Stimulated activated CD8-positive, alpha-beta memory T cell treated with anti-CD3 and anti-CD28 coated beads, Interleukin-15, amount 100 ng/mL, for 4 hours (primary cell): ENCODE measurements at places on chromosomes 4 and X.

DNA sequence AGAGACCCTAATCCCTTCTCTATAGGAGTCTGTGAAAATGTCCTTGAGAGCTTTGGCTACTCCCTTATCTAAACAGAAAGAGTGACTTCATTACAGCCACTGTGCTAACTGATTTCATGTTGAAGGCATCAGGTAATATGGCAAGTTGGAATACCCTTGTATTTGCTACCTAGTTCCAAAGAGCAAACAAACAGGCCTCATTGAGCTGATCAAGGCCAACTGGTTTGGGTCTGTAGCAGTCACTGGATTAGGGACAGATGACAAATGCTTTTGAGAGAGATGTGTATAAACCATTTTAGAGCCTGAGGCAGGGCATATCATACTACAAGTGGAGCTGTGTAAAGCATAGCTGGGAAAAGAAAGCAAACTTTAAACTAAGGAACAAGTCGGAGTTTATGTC is 22.9 kb upstream of the PDLIM5 start:
- DNase-seq = no peak

DNA sequence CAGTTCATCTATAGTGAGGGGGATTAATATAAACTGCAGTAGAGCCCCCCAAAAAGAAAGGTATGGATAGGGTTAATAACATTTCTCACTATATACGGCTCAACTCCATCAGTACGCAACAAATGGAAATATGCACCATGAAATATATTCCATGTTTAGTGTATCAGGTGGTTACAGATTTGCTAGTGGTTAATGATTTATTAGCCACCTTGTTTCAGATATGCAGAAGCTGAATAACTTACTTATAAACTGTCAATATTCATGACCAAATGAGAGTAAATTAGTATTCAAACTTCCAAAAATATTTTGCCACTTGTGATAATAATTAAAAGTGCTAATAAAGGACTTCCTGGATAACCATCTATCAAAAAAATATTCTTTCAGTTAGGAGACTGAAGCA is 14.8 kb downstream of the AMTN start:
- no peak for DNase-seq

DNA sequence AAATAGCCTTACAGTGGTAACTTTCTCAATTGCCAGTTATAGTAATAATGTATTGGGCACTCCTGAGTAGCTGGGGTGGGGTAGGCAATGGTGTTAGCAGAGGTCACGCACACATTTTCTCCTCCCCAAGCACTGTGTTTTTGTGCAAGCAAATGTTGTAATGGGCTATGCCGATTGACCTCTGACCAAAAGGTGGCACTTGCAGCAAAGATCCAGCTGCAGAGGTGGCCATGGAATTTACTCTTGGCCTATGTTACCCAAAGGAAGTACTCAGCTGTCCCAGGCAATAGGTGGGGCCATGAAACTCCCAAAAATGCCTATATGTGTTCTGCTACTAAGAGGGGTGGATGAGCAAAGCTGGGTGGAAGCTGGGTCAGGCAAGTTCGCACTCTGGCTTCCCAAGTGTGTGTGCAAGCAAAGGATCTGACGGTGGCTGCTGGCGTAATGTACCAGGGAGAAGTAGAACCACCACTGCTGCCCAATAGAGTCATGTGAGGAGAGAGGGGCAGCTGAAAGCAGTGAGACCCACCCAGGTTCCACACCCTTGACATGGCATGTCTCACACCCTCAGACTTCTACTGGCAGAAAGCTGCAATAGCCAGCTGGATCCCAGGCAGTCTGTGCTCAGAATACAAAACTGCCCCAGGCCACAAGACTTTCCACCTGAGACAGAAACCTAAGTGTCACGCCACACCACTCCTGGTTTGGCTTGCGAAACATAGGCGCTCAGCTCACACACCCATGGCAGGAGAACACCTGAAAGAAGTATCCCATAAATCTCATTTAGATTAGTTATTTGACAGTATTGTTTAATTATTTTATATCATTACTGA is 353.3 kb upstream of the EMCN start:
- no peak for DNase-seq

DNA sequence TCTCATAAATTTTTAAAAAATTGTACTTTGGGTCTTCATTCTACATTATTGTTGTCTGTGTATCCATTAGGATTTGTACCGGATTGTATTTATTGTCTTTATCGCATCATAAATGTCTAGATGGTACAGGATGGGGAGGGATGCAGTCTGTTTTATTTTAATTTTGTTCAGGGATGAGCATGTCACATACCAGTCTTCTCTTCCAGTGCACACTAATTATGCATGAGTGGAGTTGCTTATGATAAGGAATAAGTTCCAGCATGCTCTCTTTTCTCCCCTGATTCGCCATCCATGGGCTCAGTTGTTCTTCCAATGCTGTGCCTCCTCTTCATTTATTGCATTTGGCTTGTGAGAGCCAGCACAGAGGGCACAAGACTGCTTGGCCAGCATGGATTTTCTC is 54.3 kb downstream of the PPEF1 start:
- DNase-seq = no peak

- DNase-seq = no peak
Measured at GRCh38 chr4:152973629-152974467, 37.7 kb downstream of the FHDC1 start.

DNA sequence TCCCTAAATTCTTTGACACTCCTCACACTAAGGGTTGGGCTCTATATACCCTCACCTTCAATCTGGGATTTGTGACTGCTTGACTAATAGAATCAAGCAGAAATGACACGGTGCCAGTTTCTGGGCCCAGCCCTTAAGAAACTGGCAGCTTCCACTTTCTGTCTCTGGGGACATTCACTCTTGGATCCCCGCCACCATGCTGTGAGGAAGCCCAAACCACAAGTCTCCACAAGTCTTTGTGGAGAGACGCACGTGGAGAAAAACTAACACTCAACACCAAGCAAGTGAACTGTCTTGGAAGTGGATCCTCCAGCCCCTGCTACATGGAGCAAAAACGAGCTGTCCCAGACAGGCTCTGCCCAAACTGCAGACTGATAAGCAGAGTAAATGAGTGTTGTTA is 1.1 kb upstream of the EDNRA start:
- no peak for DNase-seq

GRCh38 chr4:142021181-142021580 is 384.8 kb downstream of the IL15 start:
- DNase-seq = no peak

DNA sequence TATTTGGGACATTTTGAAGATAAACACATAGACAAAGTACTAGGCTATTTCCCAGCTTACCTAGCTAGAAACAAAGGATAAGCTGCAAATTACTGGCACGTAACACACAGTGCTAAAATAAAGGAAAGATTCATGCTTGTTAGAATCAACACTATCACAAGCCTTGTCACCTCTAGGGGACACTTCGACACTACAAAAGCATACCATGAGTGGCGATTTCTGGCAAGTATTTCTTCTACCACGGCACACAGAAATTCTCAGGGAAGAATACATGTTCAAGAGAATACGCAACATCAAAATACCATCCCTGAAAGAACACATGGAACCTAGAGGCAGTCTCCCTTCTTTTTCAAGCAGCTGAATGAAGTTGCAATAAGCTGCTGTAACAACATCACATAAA is 5.1 kb downstream of the MECP2 start:
- no peak for DNase-seq

DNA sequence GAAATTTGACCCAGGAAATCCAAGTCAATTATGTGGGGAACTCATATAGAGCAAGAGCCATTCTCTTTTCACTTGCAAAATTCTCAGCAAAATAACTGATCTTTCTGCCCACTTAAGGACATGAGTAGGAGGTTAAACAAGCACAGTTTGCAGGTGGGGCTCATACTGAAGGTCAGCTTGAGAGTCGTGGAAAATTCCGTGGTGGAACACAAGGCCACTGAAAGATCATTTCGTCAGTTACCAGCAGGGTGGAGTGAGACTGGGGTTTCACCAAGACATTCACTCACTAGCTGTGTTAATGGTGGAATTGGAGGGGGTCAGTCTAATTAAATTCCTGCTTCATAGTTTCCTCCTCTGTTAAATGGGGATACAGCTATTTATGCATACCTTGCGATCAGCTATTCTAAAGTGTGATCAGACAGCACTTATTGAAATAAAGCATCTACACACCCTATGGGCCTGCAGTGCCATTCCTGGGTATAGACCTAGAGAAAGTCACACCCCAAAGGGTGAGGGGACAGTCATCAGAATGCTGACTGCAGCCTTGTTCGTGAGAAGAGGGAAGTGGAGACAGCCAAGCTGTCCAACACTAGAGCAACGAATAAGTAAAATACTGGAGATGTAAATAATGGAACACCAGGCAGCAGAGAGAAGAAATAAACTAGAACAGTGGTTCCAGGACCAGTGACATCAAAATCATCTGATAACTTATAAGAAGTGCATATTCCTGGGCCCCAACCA is 42.7 kb upstream of the CLNK start:
- DNase-seq = no peak

GRCh38 chrX:55326985-55327384 is 62.3 kb upstream of the PAGE3 start:
- DNase-seq = no peak

- no peak for DNase-seq
Measured at GRCh38 chr4:105707782-105708180, 708 bp downstream of the INTS12 start.

DNA sequence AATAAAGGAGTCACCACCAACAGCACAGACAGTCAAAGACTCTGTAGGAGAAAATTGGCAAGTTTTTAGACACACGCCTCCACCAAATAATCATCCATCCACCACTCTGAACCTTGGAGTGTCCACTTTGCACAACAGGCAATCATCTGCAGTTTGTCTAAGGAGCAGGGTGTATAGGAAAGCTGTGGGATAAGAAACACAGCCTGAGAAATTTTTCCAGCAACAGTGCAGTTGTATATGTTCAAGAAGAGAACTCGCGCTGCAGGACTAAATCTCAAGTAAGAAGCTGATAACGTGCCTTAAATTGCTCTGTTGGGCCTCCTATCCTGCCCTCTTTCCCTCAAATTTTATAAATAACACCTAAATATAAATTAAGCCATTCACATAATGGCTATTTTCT is 136.7 kb upstream of the PPARGC1A start:
- DNase-seq = no peak

- no peak for DNase-seq
Measured at GRCh38 chr4:152193059-152193458, 342.8 kb downstream of the FBXW7 start.

- no peak for DNase-seq
Measured at GRCh38 chrX:57528670-57529255, 63.0 kb upstream of the ZXDB start.

- peak; percentile 40 for DNase-seq
Measured at GRCh38 chrX:45851434-45851991, 650.8 kb upstream of the DIPK2B start.

GRCh38 chr4:179017581-179017980 is 1575.3 kb upstream of the AGA start:
- DNase-seq = no peak

- no peak for DNase-seq
Measured at GRCh38 chr4:124179506-124180186, 532.9 kb downstream of the ANKRD50 start.

DNA sequence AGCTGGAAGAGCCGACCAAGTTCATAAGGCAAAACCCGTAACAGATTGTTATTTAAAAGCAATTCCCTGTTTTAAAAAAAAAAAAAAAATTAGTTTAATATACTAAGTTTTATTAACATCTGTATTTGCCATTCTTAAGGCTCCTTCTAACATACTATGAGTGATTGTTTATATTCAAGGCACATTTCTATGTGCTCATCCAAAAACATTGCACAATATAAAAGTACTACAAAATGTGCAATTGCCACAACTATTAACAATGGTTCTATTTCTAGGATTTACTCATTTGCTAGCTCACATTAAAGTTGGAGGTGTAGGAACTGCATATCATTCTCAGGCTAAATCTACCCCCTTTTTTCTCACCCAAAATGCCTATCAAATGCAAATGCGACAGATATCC is 46.1 kb downstream of the CNOT6L start:
- no peak for DNase-seq

- DNase-seq = no peak
Measured at GRCh38 chrX:9562851-9563250, 98.0 kb downstream of the TBL1X start.

DNA sequence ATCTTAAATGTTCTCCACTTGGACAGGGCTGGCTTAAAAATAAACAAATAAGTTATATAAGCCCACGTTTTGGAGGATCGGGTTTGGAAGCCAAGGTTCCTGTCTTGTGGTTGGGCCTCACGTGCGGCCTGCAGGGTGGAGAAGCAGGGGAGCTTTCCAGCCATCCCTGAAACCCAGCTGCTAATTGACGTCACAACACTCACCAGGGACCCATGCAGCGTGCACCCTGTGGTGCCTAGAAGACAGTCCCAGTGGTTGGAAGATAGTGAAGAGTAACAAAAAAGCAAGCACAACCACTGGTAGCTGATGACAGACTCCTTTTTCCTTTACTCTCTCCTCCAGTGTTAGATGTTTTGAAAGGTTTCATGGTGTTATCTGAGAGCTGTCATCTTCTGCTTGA is 142.0 kb upstream of the RBPJ start:
- DNase-seq = no peak

- no peak for DNase-seq
Measured at GRCh38 chr4:76726176-76726575, 171.8 kb downstream of the SOWAHB start.

DNA sequence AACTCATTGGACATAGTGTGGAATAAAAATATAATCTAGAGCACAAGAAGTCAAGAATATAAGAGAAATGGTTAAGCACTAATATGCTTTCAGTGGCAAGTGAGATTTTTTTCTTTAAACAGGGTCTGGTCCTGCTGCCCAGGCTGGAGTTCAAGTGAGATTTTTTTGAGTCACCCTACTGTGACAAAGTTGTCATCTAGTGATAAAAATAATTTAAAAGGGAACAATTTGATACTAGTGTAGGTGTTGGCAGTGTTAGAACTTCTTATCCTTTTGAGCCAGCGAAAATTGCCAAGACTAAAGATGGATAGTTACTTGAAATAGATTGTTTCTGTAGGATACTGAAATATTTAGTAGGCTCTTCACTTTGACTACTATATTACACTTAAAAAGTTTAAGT is 67.9 kb upstream of the TECRL start:
- DNase-seq = no peak

GRCh38 chr4:96729641-96730040 is 889.7 kb downstream of the PDHA2 start:
- no peak for DNase-seq

DNA sequence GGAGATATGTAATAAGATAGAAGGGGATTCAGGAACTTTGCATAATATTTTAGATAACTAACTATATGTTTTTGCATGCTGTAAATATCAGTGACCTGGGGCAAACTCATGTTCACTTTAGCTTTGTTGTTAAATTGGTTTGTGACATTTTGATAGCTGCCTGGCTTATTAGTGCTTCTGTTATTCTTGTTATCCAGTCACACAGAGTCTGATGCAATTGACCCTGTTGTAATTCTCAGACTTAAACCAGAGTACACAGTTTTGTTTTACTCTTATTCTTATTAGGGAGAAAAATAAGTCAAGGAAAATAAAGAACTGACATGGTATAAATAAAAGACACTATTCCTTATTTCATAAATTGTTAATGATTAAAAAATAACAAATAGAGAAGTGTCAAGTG is 516.7 kb upstream of the SLIT2 start:
- DNase-seq = no peak
